ENCODE measurements at places on chromosomes 4 and X.

DNA sequence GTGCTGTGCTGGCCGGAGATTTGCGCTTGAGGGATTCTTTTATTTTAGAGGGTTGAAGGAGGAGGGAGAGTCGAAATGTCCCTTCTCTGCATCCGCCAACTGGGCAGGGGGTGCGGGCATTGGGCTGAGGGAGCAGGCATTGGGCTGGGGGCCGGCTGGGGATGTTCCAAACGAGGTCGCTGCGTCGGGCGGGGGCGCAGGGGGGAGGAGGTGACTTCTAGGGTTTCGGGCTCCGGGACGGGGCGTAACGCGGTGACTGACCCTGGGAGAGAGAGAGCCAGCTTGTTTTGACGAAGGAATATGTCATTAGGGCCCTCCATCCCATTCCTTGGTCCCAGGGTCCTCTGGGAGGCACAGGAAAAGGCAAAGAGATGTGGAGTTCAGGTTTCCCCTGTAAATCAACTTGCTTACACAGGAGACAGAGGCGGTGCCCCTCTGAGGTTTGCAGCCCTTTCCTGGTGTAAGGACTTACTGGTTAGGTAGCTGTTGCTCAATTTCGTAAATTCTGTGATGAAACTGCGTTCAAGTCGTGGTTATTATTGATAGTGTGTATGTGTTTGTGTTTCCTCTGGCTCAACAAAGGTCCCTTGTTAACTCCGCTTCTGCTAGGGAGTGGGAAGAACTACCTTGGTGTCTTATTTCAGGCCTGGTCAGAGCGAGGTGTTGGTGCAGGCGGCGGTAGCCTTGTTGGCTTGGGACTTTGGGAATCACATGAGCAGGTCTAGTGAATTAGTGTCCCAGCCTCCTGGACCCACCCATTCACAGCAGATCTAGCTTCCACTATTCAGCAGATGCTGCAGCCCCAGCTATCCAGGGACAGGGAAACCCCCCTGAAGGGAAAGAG, 716 bp downstream of the FHIP1A start:
- peak; percentile 34 for DNase-seq

- peak; percentile 36 for DNase-seq
Observed at GRCh38 chrX:118761939-118762707, 34.7 kb downstream of the IL13RA1 start.

GRCh38 chr4:128782076-128782715, 27.3 kb upstream of the JADE1 start:
- peak; percentile 60 for DNase-seq

GRCh38 chrX:133353233-133353632, 62.1 kb downstream of the GPC4 start:
- no peak for DNase-seq

DNA sequence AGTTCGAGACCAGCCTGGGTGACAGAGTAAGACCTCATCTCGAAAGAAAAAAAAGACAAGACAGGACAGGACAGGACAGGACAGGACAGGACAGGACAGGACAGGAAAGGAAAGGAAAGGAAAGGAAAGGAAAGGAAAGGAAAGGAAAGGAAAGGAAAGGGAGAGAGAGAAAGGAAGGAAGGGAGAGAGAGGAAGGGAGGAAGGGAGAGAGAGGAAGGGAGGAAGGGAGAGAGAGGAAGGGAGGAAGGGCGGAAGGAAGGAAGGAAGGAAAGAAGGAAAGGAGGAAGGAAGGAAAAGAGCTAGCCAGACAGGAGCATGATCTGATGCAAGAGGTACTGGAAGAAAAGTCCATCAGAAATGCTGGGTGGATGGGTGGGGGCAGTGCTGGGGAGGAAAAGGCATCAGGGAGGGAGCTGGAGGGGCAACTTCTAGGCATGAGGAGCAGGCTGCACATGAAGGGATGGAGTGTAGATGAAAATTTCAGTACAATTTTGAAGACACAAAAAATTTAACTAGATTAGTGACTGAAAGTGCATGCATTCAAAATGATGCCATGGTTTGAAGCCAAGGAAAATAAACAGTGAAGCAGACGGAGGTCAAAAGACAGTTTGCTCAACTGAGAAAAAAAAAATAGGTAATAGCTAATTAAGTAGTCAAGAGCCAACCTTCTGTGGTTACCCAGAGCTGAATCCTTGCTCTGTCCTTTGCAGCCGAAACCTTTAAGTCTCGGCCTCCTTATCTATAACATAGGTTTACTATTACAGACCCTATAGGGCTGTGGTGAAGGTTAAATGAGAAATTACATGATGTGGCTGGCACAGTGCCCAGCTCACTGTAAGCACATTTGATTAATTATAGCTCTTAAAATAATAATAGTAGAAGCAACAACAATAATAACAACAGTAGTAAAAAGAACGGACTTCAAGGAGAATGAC, 59.9 kb downstream of the ZNF827 start:
- peak; percentile 55 for DNase-seq

- DNase-seq, result no peak
Observed at GRCh38 chr4:105634402-105635080, 73.9 kb downstream of the INTS12 start.

DNA sequence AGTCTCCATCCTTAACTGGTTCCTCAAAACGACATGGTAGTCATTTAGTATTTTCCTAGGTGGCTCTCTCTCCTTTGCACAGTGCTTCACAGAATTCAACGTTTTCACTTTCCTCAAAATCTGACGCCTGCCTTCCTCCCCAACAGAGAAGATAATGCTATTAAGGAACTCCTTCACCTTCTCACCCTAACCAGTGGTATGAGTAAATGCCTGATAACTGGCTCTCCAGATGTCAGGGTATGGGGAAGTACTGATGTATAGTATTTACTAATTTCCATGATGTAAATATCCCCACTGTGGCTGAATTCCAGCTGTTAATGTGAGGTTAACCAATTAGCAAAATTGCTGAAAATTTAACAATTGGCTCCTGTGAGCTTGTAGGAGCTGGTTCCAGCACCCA, 28.8 kb upstream of the NSUN7 start:
- DNase-seq, result peak; percentile 33

DNA sequence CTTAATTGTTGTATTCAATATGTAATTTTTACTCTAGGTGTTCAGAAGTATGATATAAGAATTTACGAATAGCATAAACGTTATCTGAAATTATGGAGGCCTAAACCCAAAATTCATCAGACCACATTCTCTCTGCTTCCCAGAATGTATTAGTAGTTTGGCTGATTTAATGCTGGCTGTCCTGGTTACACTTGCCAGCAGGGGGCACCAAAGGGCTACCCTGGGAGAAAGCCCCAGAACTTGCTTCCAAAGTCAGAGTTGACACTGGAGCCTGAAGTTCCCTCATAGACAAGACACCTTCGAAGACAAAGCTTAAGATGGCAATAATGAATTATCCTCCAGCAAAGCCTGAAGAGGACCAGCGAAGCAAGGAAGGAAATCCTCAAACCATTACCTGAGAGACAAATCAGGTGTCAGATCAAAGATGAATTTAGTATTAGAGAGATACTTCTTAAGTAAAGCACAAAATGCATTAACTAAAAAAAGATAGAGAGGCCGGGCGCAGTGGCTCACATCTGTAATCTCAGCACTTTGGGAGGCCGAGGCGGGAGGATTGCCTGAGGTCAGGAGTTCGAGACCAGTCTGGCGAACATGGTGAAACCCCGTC, 11.3 kb upstream of the ANOS1 start:
- DNase-seq, result peak; percentile 69
